ENCODE measurements at places on chromosomes 7 and 10. TPM values are rescaled to one million over a fixed set of nuclear protein-coding genes. Genes with fewer than 3 reads are reported as not detected.

GRCh38 chr10:3723766-3724165, 61.2 kb downstream of the KLF6 start:
- peak; percentile 83 for DNase-seq

GRCh38 chr7:26485367-26485934, 193.8 kb downstream of the SNX10 start:
- DNase-seq: no peak

DNA sequence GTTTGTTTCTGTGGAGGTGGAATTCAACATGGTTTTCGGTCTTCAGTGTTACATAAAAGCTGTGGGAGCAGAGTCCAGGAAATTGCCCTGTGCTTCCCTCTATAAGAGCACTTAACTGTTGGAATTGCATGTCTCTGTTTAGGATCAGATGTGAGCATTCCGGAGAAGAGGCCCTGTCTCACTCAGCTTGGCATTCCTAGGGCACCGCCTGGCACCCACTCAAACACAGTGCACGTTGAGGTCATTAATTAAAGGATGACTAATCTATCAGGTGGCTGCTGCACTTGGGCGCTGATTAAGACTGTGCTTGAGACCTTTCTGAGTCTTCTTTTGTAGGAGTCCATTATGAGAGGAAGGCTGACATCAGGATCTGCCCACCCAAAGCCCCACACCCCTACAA, 82.8 kb upstream of the VIPR2 start:
- DNase-seq: no peak

GRCh38 chr7:112271162-112271561, 64.7 kb downstream of the ZNF277 start:
- no peak for DNase-seq

DNA sequence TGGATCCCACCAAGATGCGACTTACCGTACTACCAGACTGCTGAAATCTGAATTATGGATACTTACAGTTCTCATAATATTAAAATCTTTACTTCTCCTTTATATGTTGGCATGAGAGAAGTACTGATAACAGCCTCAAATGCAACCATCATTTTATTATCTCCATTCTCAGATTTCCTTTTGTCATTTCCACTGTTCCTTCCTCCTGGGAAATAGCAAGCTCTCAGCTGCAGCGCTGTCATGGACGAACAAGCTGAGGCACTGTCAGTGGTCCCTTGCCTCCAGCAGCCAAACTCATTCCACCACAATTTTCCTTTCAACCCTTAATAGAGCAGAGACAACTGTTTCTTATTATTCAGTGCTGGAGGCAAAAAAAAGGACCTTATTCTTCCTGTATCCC, 478.4 kb downstream of the ARL4A start:
- no peak for DNase-seq

- DNase-seq: no peak
Measured at GRCh38 chr7:111290419-111290818, 199.5 kb downstream of the LRRN3 start.

DNA sequence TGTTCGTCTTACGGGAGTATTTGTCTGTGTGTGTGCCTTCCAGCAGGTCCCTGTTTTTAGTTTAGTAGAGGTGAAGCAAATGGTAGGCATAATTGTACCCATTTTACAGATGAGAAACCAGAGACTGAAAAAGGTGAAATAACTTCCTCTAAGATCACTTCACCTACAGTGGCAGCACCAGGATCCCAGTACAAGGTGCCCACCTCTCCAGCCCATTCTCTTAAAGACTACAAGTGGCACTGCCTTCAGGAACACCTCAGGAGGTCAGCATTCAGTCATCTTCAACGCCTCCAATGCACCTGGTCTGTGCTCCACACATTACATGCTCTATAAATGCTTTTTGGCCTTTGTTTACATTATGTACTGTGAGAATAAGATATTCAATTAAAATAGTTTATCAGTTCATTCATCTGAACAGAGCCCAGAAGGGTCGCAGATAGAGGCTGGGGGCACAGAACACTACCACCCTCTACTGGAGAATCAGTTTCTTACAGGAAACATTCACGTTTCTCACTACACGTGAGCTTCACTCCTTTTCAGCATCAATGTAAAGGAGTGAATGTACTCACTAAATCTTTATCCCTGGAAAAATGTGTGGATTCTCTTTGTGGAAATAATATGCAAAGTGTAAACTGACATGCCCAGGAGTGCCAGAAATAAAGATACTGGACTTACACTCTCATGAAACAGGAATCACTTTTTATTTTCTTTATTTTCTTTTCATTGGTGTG, 45.5 kb upstream of the ABLIM1 start:
- DNase-seq: peak; percentile 32

The CDC14C gene
- 0.17 TPM for total RNA-seq

The C10orf53 gene
- total RNA-seq: not detected

The RADIL gene
- total RNA-seq: 0.33 TPM

The UTF1 gene
- not detected for total RNA-seq

The OPALIN gene
- total RNA-seq: not detected
